Activated CD4-positive, alpha-beta T cell treated with anti-CD3 and anti-CD28 coated beads, Interleukin-2, amount 50 U/mL, for 1 hour (primary cell): ENCODE measurements at places on chromosomes 4 and X.

GRCh38 chrX:107827852-107828251 is 2.2 kb downstream of the MID2 start:
- no peak for DNase-seq

GRCh38 chrX:81316163-81316562 is 114.3 kb downstream of the SH3BGRL start:
- no peak for DNase-seq

DNA sequence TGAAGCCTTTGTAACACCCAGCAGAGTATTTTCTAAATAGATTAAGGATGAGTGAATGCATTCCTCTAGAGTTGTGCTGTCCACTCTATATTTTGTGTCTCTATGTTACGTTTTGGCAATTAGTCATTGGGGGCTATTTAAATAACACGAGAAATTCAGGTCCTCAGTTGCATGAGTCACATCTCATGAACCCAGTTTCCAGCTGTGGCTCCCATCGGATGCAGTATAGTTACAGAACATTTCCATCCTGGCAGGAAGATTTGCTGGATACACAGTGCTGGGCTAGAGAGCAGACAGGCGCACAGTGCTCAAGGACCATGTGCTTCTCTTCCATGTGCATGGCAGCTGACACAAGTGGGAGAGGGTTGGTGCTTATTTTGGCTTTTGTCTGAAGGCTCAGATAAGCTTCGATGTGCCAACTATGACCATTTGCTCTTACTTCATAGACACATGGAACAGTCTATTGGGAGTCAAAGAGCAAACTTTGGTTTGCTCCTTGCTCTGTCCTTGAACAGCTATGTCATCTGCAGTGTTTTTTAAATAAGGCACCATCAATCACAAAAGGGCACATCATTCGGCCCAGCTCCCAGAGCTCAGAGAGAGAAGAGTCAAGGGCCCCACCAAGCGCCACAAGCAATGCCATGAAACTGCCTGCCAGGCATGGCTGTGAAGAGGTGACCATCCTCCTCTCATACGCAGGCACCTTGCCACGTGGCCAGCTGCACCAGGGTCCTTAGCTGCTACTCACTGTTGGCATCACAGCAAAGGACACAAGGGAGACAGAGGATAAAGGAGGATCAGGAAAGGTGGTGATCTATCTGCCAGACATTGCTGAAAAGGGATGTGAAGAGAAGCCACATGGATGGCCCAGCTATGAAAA is 8.1 kb upstream of the STS start:
- DNase-seq: no peak

DNA sequence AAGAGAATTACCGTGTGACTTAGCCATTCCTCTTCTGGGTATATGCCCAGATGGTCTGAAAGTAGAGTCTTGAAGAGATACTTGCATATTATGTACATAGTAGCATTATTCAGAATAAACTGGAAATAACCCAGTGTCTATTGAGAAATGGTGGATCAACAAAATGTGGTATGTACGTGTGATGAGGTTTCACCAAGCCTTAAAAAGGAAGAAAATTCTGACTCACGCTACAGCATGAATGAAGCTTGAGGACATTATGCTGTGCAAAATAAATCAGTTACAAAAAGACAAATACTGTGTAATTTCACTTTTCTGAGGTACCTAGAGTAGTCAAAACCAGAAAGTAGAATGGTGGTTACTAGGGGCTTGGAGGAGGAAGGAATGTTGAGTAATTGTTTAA is 37.3 kb downstream of the GBA3 start:
- DNase-seq: no peak

DNA sequence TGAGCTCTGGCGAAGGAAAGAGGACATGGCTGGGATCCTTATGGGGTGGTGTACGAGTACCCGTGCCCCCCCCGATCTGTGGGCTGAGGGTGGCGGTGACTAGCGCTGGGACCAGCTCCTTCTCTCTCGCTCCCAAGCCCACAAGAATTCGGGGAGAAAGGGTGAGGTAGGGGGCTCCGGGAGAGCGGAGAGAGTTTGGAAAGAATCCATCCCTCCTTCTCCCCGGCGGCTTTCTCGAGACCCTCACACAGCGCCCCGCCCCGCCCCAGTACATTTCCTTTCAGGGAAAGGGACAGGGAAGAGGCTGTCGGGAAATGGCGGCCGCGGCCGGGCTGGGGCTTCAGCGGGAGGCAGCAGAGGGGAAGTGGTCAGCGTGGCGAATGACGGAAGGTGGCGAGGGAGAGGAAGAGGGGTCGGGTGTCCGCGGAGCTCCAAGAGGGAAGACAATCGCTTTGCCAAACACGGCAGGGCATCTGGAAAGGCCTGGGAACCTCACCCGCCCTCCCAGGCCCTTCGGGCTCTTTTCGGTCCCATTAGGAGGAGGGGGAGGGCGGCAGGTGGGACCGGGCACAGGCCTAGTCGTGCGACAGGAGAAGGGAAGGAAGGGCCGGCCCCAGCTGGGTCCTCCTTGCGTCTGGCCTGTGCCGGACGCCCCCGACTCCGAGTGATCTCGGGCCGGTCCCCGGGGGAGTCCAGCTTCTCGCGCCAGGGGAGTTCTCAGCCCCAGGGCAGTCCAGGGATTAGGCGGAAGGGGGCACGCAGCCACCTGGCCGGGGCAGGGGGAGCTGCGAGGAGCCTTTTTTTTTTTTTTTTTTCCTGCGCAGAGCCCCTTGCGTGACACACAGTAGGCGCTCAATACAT is 10.2 kb downstream of the HNRNPH2 start:
- peak; percentile 7 for DNase-seq
